ENCODE measurements at places on chromosomes 4 and X. TPM values are rescaled to one million over a fixed set of nuclear protein-coding genes. Genes with fewer than 3 reads are reported as not detected.
A peak's percentile ranks its signal among the peaks of the same experiment; 100 is the strongest.

Gene SOX3
- total RNA-seq, result not detected

DNA sequence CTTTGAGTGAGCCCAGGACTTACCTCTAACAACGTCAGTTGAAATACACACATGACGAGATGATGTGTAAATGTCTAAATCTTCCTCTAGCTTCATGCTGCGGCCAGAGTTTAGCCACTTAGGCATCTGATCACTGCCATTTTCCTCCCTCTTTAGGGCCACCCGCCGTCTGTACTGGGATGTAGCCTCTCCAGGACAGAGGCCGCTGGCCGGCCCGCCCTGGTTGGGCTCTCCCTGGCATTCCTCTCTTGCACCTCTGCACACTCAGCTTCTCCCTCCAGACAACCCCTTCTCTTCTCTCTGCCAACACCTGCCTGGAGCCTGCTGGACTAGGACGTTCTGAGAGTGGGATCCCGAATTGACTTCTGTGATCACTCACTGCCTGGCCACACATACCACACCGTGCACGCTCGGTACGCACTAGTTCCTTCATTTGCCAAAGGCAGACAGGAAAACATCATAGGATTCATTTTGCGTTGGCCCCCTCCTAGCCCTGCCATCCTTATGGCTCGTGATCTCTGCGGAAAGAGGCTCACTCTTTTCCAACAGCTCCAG is 33.6 kb downstream of the RNF212 start:
- DNase-seq, result no peak

DNA sequence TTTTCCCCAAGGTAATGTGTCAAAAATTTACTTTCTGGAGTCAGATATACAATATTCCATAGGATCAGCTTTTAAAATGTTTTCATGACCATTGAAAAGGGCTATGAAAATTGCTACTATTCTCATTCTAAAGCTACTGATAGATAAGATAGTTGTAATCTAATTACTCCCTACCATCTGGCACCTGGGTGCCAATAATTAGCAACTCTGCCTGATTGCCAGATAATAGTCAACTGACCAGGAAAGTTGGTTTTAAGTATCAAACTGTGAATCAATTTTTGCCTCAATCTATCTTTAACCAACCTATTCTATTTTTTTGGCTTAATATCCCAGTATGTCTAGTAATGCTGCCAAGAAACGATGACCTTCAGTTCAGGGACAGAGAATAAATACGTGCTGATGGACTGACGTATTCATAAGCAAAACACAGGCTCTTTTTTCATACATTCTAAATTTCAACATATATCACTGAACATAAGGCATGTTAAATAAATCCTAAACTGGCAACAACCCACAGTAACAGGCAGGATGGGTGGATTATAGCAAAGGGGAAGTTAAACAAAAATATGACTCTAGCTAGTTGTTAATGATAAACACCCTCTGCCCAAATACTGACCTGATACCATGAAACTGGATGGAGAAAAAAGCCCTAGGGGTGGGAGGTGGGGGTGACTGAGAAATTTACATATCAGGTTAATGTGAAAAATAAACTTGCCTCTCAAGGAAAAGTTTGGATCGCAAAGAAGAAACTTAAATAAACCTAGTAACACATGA is 18.2 kb downstream of the SH3RF1 start:
- no peak for DNase-seq

Gene FMR1NB
- total RNA-seq, result not detected

Gene HCFC1
- total RNA-seq, result 27.0 TPM

Gene KLKB1
- total RNA-seq, result 1.1 TPM

Gene FDCSP
- not detected for total RNA-seq

DNA sequence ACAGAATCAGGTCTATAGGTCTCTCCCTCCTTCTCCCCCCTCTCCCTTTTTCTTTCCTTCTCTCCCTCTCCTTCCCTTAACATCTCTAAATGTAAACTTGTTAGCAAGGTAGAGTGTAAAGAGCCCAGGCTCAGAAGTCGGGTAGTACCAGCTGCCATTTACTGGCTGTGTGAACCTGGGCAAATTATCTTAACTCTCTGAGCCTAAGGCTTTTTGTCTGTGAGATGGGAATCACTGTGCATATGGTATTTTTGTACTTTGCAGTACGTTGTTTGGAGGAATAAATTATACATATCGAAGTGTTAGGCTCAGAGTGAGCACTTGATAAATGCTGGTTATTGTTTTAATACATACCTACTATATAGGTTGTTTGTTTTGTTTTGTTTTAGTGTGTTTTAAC is 154.0 kb downstream of the RBMX2 start:
- no peak for DNase-seq

Gene SPANXA1
- not detected for total RNA-seq

DNA sequence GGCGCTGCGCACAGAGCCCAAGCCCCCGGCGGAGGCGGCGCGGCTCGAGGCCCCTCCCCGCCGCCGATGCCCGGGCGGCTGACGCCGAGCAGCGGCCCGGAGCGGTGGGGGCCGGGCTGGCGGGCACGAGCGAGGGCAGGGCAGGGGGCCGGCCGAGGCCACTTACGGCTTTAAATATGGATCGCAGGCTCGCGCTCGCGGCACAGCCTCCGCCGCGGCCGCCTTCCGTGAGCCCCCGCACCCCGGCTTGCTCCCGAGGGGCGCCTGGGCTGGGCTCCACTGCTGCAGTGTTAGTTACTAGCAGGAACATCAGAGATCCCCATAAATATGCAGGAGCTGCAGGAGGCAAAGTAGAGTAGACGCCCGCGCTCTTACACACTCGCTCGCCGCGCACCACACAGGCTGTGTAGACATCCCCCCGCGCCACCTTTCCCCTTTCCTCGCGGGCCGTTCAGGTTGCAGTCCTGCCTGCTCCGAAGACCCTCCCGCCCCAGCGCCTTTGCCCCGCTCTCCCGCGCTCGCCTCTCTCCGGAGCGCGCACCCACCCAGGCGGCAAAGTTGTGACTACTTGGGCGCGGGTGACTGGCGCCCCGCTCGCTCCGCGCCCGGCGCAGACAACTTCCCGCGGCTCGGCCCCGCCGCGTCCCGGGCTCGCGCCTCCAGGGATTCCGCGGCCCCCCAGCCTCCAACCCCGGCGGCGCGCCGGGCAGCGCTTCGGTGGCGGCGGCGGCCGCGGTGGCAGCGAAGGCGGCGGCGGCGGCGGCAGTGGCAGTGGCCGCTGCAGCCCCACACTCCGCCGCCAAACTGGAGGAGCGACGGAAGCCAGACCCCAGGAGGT is 152.0 kb upstream of the SLC4A4 start:
- peak; percentile 79 for DNase-seq

- no peak for DNase-seq
These were observed 32.8 kb downstream of the ELOVL6 start for GRCh38 chr4:110165382-110166286.

Gene SSX2
- not detected for total RNA-seq

DNA sequence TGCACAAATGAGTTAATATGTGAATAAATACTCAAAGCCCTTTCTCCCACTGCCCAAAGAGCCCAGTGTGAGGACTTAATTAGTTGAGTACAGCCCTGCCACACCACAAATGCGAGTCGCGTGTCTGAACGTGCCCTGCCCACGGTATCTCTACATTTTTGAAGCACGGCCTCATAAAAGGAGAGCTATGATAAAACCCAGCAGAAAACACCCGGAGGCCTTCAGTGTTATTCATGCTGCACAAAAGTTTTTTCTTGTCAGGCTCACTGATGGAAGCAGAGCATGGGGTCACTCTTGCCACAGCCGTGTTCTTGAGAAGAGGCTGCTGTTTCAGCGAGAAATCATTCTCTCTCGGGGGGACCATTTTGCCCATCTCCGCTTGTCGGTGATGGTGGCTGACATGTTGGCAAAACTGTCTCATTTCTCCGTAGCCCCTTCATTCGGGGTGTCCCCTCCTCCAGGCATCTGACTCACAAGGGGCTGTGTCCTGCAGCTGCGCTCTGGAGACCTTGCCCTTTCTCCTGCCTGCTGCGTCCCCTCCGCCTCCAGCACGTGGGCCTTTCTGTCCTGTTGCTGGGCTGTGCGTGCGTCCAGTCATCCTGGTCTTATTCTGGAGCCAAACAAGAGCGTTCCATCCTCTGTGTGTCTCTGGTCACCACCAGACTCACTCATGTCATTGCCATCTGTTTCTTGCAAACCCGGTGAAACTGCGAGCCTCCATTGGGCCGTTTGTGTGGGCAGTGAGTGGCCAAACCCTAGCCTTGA is 88.8 kb downstream of the SORCS2 start:
- DNase-seq, result no peak

GRCh38 chr4:65535113-65535512 is 135.2 kb downstream of the EPHA5 start:
- DNase-seq, result no peak

GRCh38 chr4:150939530-150939929 is 75.6 kb downstream of the LRBA start:
- no peak for DNase-seq

Gene SAP30
- total RNA-seq, result 15.1 TPM

DNA sequence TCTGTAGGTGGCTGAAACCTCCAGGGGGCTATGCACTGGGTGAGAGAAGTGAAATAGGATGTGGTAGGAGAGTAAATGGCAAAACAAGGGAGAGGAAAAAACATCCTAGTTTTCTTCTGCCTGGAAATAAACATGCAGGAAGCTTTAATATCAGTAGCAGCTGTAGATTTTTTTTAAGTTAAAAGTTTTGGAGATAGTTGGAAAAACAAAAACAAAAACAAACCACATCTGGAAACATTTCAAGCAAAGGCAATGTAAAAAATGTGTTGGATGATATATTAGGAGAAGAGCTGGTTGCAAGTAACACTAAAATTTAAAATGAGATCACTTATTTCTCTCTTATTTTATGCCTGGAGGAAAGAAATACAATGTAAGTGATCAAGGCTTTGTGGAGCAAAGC is 388.0 kb downstream of the SPRY1 start:
- DNase-seq, result no peak

Gene CPE
- total RNA-seq, result 64.3 TPM

GRCh38 chrX:84830836-84831235 is 172.8 kb upstream of the APOOL start:
- DNase-seq, result no peak

Gene ABHD18
- 10.0 TPM for total RNA-seq

DNA sequence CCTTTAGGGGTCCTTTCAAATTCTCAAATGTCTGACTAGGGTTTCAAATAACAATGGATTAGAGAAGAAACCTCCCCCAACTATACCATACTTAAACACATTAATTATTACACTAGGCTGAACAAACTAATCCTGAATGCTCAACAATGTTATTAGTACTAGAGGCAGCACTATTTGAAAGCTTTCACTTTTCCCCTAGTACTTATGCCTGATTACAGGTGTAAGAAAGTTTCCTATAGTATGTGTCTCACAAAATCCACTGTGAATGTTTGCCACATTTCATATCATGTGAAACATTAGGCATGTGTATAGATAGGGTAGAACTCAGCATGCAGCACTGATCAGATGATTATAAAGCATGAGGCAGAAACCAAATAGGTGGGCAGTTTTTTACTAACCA is 336.2 kb downstream of the ZNF674 start:
- DNase-seq, result no peak

DNA sequence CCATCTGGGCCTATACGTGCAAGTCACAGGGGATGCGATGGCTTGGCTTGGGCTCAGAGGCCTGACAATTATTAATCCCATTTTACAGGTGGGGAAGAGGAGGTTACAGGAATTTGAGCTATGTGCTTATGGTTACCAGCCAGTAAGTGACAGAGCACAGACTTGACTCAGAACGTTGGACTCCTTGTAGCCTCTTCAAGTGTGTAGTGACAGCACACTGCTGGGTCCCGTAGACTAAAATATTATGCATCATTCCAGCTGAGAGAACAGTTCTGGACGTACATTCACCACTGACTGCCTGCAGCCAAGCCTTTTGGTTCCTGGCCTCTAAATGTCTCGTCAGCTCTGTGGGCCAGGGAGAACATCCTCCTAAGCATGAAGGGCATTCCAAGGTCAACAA is 314.5 kb downstream of the GPAT3 start:
- DNase-seq, result no peak

Gene NEXMIF
- total RNA-seq, result 0.32 TPM

DNA sequence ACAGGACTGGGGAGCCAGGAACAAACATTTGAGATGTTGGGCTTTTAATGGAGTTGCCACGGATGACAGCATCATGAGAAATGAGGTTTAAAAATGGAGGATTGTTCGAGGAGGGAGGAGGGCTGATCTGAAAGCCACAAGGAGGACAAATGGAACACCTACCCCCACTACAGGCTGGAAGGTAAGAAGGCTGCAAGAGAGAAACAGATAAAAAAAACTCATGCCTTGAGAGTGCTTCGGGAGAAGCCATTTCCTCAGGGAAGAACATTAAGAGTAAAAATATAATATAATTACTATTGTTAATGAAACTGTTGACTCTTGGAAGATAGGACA is 119.5 kb upstream of the MAP9 start:
- no peak for DNase-seq

DNA sequence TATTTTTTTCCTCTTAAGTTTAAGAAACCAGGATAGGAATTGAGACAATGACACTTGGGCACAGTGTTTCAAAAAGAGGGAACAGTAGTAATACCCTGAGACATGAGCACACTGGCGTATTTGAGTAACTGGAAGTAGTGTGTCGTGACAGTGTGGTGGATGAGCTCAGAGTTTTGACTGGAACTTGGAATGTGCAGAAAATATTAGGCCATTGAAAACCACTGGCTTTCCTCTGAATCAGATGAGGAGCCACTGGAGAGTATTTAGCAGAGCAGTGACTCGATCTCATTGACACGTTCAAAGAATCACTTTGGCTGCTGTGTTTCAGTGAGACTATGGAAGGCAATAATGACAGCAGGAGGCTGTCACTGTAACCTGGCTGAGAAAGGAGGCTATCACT is 1531.2 kb downstream of the STIM2 start:
- DNase-seq, result no peak
